Stimulated activated CD8-positive, alpha-beta memory T cell treated with anti-CD3 and anti-CD28 coated beads, Interleukin-4, amount 100 ng/mL, for 4 hours (primary cell): ENCODE measurements at places on chromosomes 1 and 21.

DNA sequence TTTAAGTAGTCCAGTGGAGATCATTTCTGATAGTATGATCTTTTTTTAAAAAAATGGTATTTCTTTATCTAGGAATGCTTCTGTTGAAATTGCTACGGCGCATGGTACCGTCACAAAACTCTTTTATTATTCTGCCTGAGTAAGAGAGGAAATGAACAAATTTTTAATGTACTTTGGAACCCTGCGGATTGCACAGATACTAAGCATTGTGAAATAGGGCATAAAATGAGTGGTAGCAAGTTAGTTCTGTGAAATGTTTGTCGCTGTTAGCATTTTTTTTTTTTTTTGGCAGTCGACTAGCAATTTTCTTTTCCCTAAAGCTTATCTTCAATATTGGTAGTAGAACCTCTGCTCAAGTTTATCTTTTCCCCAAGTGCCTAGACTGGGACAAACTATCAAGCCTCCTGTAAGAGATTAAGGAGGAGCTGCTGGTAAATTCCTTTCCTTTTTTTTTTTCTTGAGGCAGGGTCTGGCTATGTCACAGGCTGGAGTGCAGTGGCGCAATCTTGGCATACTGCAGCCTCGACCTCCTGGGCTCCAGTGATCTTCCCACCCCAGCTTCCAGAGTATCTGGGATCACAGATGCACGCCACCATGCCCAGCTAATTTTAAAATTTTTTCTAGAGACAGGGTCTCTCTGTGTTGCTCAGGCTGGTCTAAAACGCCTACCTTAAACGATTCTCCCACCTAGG, 2.2 kb downstream of the ITSN1 start:
- DNase-seq = no peak

GRCh38 chr1:233503366-233503954, 110.4 kb upstream of the KCNK1 start:
- no peak for DNase-seq

DNA sequence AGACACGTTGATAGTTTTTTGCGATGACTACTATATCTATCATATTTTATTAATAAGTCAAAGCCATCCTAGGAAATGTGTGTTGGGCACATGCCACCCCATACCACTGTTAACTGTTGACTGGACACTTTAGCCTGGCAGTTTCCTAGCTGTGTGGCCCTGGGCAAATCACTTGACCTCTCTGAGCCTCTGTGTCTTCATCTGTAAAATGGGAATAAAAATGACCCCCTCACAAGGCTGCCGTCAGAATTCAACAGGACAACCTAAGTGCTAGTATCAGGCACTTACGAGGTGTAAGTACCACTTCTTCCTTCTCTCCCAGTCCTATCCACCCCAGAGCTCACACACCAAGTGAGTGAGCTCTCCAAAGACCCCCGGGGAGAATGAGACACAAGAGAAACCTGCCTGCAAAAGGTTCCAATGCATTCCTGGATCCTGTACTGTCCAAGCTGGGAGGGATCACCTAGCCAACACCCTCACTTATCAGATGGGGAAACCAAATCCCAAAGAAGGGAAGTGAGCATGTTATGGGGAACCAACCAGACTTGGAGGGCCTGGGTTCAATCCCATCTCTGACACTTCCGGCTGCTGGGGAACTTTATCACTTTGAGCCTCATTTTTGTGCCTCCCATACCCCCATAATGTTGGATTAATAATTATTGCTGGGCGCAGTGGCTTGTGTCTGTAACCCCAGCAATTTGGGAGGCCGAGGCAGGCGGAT, 24.9 kb downstream of the HSPG2 start:
- no peak for DNase-seq

DNA sequence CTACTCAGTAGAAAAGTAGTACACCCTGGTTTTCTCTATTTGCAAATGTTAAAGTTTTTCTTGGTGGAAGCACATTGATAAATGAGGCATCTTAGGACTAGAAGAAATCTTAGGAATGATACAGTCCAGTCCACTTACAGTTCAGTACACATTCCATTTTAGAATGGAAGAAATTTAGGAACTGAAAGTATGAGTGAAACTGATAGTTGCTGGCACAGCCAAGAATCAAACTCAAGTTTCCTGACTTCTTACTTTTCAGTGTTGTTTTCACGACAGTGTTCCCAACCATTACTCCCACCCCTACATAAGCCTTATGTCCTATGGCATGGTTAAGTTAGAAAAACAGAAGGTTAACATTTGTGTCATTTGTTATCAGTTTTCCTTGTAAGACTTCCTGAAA, 258.5 kb downstream of the BACH1 start:
- no peak for DNase-seq

GRCh38 chr1:42231253-42231652, 66.7 kb upstream of the GUCA2A start:
- no peak for DNase-seq

- no peak for DNase-seq
These were observed 20.6 kb upstream of the ELOA start for GRCh38 chr1:23722652-23723051.

DNA sequence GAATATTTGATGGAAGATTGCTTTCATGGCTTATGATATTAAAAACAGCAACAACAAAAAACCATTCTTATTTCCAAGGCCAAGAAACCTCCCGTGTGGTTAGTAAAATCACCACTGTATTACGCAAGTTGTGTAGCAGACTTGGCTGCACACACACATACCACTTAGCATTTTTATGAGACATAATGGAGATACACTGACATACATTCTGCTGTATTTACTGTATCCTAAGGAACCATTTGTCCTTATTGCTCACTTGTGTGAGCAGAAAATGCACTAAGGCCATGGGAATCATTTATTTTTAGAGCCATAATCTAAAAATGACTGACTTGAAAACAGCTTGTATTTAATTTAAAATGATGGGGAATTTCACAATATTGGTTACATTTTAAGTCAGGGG, 584 bp upstream of the C1orf141 start:
- DNase-seq = no peak

DNA sequence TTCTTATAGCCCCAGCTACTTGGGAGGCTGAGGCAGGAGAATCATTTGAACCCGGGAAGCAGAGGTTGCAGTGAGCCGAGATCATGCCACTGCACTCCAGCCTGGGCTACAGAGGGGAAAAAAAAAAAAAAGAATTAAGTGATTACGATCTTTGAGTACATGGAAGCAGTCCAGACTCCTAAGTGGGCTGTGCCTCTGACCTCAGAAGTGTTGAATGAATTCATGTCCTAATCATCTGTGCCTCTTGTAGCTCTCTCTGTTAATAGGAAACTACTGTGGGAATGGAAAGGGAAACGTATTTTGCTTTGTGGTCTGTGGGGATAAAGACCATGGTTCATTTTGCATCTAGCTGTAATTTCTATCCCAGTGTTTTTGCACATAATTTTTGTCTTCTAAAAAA, 8.4 kb upstream of the IVNS1ABP start:
- DNase-seq = no peak

- DNase-seq = no peak
These were observed 96.6 kb upstream of the B3GALT2 start for GRCh38 chr1:193283016-193283415.

DNA sequence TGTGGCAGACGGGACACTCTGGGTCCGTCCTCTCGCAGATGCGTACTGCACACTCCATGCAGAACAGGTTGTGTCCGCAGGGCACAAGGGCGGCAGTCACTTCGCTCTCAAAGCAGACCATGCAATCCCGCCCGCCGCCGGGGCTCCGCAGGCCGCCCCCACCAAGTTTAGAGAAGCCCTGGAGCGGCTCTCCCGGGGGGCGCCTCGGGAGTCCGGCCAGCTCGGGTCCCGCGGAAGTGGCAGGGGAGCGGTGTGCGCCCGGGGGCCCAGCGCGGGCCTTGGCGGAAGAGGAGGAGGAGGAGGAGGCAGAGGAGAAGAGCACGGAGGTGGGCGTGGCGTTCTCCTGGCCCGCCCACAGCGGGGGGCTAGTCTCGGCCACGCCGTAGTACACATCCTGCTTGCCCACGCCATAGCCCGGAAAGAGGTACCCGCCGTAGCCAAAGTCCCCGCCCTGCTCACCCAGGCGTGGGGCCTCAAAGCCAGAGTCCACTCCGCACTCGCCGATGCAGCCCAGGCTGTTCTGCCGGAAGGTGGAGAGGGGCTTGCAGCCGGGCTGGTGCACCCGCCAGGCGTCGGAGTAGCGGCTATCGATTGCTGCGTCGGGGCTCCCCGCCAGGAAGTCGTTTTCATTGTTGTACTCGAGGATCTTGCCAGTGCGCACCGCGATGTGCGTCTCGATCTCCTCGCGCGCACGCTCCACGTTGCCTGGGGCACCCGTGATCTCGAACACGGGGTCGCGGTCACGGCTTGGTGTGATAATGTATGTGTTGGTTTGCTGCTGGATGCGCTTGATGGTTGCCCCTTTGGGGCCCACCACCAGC, 5.4 kb downstream of the MEX3A start:
- DNase-seq = no peak

GRCh38 chr1:15947382-15948090, 28.4 kb downstream of the ZBTB17 start:
- no peak for DNase-seq

DNA sequence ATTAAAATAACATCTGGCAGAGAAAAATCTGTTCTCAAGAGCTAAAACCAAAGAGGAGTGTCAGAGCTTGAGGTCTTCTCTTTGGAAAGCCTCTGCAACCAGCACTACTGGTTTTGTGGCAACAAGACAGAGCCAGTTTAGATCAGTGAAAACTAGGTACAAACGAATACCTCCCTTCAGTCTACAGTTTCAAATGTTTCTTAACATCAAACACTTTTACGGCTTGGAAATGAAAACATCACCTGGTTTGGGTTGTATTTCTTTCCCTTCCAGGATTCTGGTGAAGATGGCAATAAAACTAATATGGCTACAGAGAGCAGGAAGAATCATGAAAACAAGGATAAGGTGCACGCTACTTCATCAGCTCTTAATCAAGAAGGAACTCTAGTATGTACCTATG, 339.4 kb upstream of the ESRRG start:
- no peak for DNase-seq

DNA sequence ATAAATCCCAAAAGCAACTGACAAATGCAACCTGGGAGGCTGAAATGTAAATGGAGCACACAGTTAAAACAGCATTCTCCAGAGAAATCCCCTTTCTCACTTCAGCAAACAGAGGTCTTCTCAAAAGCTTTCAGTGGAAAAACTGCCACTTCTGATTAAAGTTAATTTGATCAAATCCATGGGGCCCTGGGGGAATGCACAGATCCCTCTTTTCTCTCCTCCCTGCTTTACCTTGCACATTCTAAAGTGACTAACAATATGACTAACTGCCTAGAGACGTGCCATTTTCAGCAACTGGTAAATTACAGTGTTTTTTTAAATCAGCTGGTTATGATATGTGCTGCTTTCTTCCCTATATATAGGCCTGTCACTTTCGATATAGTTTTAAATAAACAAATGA, 142.5 kb downstream of the RERE start:
- no peak for DNase-seq

- no peak for DNase-seq
These were observed 758 bp downstream of the RAD54L start for GRCh38 chr1:46248122-46248920.

DNA sequence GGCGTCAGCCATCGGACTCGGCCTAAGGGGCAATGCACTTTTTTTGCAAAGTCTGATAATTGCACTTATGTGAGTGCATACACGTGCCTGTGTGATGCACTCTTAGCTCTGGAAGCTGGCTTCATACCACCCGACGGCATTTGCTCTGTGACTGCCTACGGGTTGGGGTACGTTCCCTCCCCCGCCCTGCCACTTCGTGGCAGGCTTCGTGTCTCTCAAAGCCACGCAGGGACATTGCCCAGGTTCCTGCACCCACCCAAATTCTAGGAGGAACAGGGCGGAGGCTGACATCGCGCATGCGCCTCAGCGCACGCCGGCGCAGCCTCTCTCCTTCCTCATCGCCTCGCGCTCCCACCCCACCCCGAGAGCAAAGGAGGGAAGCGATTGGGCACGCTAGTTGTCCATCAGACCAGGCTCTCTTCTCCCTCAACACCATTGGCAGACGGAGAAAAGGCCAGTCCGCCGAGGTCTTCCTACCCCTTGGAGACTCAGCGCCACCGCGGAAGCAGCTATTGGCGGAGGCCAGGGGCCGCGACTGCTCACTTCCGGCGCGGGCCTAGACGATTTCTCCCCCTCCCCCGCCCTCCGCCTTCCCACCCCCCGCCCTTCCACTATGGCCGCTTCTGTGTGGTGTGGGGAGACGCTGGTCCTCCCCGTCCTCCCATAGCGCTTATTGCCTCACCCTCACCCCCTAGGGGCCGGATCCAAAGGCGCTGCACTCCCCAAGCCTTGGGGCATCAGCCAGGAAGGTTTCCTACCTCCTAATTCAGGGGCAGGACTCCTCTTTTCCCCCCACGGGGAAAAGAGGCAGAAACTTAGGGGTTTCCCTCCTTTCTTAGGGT, at the start of gene INTS3:
Gene INTS3, plus strand, starts transcription at position 588 of the 842 bp plus-strand sequence. CDS start 585 bp downstream, outside the sequence.
- peak; percentile 97 for DNase-seq

DNA sequence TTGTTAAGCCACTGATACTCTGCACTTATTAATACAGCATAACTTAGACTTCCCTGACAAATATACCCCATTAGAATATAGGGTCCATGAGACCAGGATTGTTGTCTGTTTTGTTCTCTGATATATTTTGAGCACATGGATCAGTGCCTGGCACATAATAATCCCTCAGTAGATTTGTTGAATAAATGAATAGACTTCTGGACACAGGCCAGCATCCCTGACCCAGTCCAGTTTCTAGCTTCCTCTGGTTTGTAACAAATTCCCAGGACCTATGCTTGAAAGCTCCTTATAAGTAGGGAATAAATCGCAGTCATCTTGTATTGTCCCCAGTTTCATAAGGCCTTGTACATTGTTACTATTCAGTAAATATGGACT, 58.2 kb upstream of the GADD45A start:
- DNase-seq = no peak

DNA sequence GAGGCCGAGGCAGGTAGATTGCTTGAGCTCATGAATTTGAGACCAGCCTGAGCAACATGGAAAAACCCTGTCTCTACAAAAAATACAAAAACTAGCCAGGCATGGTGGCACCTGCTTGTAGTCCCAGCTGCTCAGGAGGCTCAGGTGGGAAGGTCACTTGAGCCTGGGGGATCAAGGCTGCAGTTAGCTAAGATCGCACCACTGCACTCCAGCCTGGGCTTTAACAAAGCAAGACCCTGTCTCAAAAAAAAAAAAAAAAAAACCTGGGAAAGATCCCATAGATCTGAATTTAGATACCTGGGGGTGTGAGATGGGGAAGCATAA, 32.9 kb downstream of the NIBAN1 start:
- DNase-seq = no peak

DNA sequence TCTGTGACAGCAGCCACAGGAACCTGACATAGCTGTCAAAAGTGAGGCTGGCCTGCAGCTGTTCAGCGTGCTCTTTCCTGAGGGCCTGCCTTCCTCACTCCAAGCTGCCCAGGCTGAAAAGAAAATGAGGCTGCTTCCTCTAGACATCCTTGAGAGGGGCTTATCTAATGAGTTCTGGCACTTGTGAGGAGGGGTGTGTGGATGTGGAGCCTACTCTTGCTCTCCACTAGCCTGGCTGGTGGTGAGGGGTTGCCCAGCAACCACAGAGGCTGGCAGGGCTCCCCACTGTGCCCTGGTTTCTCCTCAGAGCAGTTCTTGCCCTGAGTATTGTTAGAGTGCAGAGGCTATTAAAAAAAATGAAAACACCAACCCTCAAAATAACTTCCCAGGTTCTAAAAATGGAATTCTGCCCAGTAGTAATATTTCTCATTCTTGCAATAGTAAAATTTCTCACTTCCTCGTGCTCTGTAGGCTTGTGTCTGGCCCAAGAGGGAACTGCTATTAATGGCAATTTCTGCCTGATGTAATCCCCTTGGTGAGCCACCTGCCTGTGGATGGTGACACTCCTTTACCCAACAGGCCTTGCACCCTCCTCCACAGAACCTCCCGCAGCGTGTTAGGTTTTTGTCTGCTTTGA, 52.6 kb upstream of the EPS8L3 start:
- no peak for DNase-seq
